NCI-H526 (cell line): ENCODE measurements at places on chromosomes 7 and 10.

GRCh38 chr10:89373916-89374711, 3.7 kb upstream of the IFIT1B start:
- DNase-seq: no peak

GRCh38 chr7:1459920-1460820, 900 bp upstream of the MICALL2 start:
- DNase-seq: no peak

DNA sequence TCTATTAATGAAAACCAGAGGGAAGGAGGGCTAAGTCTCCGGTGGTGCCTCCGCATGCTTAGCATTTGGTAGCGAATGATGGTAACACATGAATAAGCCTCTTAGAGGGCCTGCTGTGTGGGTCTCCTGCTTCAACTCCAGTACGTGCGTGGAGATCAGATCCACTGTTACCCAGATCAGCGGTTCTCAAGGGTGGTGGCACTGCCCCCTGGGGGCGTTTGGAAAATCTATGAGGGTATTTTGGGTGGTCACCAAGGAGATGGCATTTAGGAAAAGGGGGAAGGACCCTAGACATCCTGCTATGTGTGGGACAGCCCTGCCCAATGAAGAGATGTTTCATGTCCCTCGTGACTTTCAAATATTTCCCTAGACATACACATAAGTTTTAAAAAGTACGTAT, 57.1 kb upstream of the TM9SF3 start:
- DNase-seq: no peak

- peak; percentile 71 for DNase-seq
Observed at GRCh38 chr7:95491634-95492314, 6.0 kb downstream of the ASB4 start.

DNA sequence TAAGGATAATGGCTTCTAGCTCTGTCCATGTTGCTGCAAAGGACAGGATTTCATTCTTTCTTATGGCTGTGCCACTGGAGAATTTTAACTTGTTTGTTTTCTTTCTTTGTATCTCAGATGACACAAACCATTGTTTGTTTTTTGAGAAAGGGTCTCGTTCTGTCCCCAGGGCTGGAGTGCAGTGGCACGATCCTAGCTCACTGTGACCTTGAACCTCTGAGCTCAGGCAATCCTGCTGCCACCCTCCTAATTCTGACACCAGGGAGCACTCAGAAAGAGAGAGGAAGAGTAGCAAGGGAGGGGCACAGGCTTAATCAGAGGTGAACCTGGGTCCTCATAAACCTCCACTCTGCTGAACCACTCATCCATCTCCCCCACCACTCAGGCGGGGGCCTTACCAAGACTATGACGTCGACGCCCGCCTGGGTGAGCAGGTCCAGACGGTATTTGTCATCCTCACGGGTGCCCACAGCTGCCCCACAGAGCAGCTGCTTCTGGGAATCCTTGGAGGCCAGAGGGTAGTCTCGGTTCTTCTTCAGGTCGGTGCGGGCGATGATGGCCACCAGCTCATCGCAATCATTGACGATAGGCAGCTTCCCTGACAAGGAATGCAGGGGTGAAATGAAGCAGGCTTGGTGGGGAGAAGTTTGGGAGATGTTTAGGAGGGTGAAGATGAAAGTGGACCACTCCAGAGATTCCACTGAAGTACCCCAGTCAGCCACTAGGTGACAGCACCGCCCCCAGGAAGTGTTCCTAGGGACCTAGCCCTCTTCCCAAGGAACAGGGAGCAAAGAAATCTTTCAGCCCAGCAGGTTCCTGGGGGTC, 11.6 kb downstream of the IMPDH1 start:
- peak; percentile 69 for DNase-seq

- DNase-seq: no peak
Observed at GRCh38 chr10:8323428-8324054, 269.1 kb downstream of the GATA3 start.

GRCh38 chr10:118238573-118239235, 103.4 kb downstream of the FAM204A start:
- DNase-seq: peak; percentile 12
